ENCODE measurements at places on chromosomes 1 and 21.

DNA sequence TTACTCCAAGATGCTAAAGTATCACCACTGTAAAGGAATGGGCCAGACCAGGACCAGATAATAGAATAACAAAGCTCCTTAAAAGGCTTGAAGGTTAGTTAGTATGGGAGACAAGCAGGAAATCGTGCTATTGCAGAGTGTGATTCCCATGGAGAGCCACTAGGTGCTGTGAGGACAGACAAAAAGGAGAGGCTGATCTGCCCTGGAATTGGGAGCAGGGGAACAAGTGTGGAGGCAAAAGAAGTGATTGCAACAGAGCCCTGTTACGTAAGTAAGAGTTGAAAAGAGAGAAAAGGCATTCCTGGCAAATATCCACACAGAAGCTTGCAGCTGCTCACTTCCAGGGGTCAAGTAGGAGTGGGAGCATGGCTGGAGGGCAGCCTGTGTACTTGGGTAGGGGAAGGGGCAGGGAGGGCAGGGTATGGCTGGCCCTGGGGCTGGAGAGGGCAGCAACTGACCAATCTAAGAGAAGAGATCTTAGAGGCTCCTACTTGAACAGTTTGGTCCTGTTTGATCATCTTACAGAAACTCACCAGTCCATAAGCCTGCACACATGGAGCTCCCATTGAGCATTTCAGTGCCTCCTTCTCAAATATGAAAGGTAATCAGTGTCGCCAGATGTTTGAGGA lies 207.7 kb upstream of the GJB5 start:
- DNase-seq = no peak

DNA sequence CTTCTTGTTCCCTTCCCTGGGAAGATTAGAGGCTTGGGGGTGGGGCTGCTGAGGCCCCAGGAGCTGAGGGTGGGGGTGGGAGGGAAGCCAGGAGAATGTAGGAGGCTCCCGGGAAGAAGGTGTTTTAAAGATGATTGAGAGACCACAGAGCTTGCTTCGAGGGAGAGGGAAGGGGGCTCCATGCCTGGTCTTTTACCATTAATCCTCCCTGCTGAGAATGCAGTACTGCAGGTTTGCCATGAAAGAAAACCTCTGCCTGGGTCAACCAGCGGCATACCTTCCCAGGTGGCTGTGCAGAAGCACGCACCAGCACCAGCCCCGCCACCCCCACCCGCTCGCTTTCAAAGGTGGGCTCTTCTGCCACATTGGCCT lies 15.4 kb downstream of the ABCA4 start:
- DNase-seq = no peak

DNA sequence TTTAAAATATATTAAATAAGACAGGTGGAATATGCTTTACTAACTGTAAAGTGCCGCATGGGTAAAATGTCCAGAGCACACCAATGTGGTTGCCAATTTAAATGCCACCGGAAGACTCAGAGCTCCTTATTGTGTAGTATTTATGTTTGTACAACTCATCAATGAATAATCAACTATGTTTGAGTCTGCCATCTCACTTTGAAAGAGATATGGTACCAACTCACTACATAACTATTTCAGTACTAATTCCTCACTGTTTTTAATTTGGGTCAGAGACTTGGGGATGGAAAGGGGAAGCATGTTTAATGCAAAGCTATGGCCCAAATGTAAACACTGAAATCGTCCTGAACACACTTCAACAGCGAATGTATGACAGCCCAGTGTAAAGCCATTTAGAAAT lies 144.8 kb downstream of the NR5A2 start:
- no peak for DNase-seq

- no peak for DNase-seq
These were observed 117.4 kb downstream of the DMRTA2 start for GRCh38 chr1:50305808-50306207.

GRCh38 chr1:114015075-114015474 lies 35.8 kb downstream of the OLFML3 start:
- no peak for DNase-seq

DNA sequence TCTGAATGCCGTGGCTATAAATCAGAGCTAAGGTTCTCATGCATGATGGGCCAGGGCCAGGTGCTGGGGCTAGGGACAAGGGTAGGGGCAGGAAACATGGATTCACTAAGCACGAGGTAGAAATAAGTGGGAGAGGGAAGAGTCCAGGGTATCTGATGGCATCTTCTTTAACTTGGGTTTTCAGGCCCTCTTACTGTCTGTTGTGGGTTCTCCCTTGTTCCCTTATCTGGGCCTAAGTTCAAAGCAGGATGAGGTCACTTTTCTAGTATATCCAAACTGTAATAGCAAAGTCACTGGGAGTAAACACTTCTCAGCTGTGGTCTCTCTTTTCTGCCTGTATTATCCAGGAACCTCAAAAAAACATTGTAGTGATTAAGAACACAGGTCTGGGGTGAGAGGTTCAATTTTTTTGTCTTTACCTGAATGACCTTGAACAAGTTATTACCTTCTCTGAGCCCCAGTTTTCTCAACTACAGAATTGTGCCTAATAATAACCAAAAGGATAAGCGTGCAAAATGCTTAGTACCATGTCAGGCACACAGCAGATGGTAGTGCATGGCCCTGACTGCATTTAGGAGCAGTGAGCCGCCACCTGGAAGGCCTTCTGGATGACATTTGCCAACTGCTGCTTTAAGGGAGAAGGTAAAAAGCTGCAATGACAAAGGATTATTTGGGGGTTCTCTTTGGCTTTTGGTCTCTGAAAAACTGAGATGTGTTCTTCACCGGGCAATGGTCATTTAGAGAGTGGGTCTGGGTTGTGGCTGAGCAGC lies 53.6 kb upstream of the A3GALT2 start:
- no peak for DNase-seq

DNA sequence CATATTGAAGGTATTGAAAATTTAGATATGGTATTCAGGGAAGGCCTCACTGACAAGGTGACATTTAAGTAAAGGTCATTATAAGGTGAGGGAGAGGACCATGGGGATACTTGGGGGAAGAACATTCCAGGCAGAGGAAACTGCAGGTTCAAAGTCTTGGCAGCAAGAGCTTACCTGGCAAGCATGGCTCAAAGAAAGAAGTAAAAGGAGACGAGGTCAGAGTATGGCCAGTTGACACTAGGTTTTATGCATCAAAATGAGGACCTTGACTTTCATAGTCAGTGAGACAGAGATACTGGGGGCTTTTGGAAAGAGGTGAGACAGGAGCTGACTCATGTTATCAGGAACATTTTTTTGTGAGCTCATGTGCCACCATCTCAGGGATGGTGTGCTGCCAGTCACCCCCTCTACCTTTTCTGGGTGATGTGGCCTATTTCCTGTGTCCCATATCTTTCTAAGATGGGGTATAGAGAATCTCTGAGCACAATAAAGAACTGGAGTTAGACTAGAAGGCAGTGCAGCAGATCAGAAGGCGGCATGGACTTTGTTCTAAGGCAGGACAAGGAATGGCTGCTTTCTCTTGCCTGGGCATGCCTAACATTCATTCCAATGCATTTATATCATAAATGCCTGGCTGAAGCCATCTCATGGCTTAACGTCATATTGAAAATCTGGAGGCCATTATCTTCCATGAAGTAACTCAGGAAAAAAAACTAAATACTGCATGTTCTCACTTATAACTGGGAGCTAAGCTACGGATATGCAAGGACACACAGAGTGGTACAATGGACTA lies 406.7 kb downstream of the NTNG1 start:
- DNase-seq = no peak

GRCh38 chr1:85058786-85059185 lies 10.5 kb upstream of the MCOLN3 start:
- DNase-seq = no peak

DNA sequence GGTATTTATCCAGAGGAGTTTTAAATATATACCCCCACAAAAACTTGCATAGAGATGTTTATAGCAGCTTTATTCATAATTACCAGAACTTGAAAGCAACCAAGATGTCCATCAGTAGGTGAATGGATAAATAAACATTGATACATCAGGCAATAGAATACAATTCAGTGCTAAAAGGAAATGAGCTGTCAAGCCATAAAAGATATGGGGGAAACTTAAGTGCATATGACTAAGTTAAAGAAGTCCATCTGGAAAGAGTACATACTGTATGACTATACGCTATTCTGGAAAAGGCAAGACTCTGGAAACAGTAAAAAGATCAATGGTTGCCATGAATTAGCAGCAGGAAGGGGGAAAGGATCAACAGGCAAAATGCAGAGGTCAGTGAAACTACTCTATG lies 366.7 kb downstream of the HHIPL2 start:
- no peak for DNase-seq

GRCh38 chr1:25771221-25772114 lies 28.5 kb upstream of the SELENON start:
- no peak for DNase-seq

- no peak for DNase-seq
These were observed 12.8 kb downstream of the ZDHHC18 start for GRCh38 chr1:26839339-26839722.

DNA sequence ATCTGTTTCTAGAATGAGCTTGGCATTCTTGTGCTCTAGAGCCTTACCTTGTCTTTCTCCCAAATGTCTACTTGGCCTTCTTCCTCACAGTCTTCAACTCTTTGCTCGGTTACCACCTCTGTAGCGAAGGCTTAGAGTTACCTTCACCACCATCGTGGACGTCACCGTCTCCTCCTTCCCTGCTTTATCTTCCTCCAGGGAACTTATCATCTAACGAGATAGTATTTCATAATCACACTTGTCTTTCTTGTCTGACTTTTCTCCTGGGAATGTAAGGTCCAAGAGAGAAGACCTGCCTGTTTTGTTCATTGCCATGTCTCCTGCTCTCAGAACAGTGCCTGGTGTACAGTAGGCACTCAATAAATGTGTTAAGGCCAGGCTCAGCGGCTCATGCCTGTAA lies 115.6 kb downstream of the GREM2 start:
- no peak for DNase-seq

GRCh38 chr21:38798481-38798882 lies 7.2 kb upstream of the ETS2 start:
- no peak for DNase-seq

DNA sequence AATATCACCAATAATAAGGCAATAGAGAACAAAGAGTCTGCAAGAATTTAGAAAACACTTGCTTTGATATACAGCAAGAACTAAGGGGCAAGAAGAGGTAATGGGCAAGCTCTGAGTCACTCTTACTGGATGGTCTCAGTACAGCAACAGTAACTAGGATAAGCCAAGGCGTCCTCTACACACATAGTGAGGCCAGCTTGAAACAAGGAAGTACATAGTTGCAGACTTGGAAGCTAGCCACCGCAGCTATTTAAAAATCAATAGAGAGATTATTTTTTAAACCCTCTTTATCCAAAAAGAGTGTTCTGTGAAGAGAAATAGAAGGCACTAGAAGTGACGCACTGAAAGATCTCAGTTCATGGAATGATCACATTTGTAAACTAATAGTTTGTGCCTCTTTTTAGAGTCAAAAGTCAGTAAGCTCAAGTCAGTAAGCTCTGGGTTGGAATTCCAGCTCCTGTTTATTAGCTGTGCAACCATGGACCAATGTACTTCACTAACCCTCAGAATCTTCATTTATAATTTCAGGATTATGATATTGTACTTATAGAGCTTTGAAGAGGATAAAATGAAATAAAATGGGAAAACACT lies 118.6 kb downstream of the AKT3 start:
- no peak for DNase-seq

- no peak for DNase-seq
These were observed 401 bp downstream of the WNT9A start for GRCh38 chr1:227947386-227947675.

Data from activated T-cell treated with anti-CD3 and anti-CD28 coated beads for 24 hours (primary cell).